ENCODE measurements at places on chromosomes 12 and 14.

GRCh38 chr12:1533602-1534304, 60.6 kb downstream of the FBXL14 start:
- DNase-seq, result peak; percentile 83

DNA sequence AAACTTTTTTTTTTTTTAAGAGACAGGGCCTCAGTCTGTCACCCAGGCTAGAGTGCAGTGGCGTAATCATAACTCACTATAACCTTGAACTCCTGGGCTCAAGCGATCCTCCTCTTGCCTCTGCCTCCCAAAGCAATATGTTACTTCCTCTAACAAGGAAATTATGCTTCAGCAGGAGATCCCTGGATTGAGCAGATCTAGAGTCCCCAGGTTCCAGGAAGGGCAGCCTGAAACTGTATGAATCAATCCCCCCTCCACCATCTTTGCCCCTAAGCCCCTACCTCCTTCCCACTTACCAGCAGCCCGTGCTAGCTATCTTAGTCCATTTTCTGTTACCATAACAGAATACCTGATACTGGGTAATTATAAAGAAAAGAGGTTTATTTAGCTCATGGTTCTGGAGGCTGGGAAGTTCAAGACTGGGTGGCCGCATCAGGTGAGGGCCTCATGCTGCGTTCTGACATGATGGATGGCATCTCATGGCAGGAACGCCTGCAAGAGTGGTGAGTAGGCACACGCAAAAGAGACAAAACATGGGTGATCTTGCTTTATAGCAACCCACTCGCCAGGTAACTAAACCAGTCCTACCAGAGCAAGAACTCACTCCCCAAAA, 5.0 kb downstream of the TAMALIN start:
- no peak for DNase-seq

GRCh38 chr12:54991161-54991990, 6.8 kb upstream of the TESPA1 start:
- no peak for DNase-seq

GRCh38 chr12:24814379-24815113, 134.4 kb downstream of the BCAT1 start:
- DNase-seq, result no peak

- DNase-seq, result peak; percentile 60
These were observed 1276.3 kb downstream of the TMEM121 start for GRCh38 chr14:106802413-106803364.

GRCh38 chr12:1115484-1116231, 124.6 kb downstream of the ERC1 start:
- peak; percentile 27 for DNase-seq

- DNase-seq, result peak; percentile 74
These were observed 52.3 kb upstream of the TMEM263 start for GRCh38 chr12:106903241-106903945.

DNA sequence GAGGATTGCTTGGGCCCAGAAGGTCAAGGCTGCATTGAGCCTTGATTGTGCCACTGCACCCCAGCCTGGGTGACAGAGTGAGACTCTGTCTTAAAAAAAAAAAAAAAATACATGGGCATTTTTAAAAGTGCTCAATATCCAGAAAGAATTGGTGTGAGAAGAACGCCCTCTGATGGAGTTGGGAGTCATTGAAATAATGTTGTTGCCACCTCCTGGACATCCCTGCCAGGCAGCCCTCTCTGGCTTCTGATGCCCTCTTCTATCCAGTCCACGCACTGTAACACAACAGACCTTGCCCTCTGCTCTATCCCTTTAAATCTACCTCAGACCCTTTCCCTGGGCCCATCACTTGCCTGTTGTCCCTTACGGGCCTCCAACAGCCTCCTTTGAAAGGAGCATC, 4.9 kb downstream of the PTGDR start:
- peak; percentile 35 for DNase-seq

DNA sequence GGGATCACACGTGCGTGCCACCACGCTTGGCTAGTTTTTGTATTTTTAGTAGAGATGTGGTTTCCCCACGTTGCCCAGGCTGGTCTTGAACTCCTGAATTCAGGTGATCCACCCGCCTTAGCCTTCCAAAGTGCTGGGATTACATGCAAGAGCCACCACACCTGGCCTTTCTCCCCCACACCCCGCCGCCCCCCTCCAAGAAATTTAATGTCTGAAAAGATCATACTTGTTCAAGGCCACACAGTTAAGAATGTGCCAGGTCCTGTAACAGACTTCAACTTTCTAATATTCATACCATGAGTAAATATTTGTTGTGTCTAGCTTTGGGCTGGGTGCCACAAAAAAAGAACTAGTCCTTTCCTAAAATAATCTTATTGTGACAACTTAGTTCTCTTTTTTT, 9.1 kb downstream of the GATC start:
- no peak for DNase-seq

DNA sequence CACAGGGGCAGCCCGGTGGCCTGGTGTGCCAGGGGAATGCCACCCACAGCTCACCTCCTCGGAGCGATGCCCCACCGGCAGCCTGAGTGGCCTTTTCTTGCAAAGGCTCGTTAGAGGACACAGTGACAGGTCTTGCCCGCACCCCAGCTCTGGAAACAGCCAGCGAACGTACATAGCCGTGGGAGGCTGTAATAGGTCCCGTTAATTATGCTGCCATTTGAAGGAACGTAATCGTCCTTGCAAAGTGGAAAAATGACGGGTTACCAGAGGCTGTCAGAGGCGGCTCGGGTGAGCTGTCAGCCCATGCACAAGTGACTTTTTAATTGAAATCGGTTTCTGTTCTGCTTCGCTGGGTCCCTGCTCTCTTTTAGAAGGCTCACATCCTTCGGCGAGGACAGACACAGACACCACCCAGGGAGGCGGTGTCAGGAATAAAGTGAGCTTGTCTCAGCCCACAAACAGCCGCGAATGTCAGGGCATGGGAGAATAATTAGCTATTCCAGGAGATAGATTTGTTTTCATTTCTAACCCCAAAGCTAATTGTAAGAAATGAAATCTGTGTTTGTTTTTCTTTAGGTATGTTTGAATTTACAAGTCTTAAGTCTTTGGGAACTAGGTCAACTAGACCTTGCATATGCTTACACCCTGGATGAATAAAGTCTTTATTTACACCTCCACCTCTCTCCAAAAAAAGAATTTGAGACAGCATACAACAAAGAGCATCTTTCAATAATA, 77.2 kb upstream of the RFLNA start:
- DNase-seq, result peak; percentile 21

DNA sequence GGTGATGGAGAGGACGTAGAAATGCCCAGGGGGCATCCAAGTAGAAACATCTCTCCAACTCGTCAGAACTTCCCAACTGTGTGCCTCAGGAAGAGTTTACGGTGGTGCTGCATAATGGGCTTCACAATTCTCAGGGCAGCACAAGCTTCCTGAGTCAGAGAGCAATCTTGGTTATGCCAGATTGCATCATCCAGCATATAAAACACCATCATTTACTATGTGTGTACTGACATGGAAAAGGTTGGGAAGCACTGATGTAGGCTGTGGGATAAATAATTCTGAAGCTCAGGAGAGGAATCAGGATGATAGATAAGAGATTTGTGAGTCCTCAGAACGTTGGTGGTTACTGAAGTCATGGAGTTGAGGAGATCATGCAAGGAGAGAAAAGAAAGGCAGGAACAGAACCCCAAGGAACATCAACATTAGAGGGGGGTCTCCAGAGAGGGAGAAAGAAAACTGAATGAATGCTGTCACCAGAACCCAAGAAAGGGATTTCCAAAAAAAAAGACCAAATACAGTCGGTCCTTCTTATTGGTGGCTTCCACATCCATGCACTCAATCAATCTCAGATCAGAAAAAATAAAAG, 4.7 kb upstream of the NCKAP5L start:
- DNase-seq, result peak; percentile 35

DNA sequence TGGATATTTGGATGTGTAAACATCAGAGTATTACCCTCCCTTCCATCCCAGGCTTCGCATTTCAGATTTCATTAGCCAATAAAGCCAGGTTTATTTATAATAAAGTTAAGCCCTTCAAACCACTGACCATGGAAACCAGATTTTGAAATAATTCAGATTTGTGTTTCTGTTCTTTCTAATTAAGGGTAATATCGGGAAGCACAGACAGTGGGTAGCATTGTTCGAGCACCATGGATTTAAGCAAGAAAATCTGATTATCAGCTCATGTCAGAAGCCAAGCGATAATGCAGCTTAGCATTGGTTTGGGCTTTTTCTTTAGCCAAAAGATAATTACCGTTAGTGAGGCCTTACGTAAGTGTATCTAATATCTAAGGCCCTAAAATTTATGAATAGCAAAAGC, 116.1 kb downstream of the C12orf42 start:
- no peak for DNase-seq

- no peak for DNase-seq
These were observed 1.6 kb downstream of the LRP1 start for GRCh38 chr12:57129889-57130288.

DNA sequence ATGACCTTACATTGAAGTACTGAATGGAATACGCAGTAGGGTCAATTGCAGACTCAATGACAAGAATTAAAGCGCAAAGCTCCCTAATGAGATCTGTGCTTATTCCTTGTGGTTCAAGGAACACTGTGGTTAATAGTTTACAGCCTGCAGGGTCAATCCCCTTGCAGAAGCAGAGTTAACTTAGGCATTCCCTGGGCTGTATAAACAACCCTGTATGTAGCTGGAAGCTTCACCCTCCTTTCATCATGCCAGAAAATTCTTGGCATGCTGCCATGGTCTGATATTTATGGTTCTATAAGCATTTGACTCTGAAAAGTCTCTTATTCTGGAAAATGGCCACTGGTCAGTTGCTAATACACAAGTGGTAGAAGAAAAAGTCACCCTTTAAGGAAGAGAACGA, 227.7 kb downstream of the NOVA1 start:
- no peak for DNase-seq

GRCh38 chr12:90940872-90941499, 14.0 kb downstream of the CCER1 start:
- DNase-seq, result peak; percentile 75

Data from ACHN (cell line).